AG04450 (cell line): ENCODE measurements at places on chromosomes 5 and 9.

DNA sequence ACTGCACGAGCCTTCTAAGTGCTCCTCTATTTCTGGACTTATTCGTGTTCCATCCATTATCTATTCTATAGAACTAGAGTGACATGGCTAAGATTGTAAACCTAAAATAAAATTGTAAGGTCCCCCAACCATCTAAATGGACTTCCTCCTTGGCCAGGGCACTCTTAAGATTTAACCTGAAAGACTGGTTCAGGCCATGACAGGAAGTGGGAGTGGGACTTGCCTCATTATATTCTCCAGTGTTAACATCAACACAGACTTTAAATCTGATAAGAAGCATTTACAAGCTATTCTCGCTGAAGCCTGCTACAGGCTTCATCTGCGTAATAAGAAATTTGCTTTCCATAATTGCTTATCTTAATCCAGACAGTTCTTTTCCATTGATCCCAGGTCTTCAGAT, 117.0 kb downstream of the SSBP2 start:
- no peak for DNase-seq

- no peak for DNase-seq
Observed at GRCh38 chr9:20028192-20028848, 239.5 kb upstream of the SLC24A2 start.

DNA sequence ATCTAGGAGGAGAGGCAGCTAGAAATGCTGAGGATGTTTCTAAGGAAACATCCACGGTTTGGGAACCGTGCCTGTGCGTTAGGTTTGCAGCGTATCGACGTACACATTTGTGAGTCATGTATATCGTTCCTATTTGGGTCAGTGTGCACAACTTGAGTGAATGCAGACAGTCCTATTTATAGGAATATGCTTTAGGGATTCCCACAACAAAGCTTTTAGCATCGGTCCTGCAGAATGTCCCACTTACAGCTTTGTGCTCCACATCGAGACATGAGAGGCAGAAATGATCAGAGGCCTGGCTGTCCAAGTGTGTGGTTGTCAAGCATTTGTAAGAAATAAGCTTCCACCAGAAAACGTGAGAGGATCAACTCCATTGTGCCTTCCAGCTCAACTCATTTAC, 1282.7 kb upstream of the WWC1 start:
- DNase-seq: no peak

DNA sequence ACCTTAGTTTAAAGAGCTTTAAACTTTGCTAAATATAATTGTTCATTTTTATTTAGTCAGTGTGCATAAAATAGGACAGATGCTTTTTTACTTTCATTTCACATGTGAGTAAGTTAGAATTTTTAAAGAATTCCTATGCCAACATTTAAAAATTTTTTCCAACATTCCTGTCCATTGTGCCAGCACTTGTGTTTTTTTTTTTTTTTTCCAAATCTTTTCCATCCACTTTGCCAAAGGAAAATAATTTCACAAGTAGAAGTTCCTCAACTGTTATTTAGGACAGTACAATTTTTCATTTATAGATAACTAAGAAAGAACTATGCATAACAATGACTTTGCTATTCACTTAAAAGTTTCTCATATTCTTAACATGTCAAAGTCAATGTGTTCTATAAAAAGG, 189.5 kb downstream of the ADAMTS6 start:
- no peak for DNase-seq

DNA sequence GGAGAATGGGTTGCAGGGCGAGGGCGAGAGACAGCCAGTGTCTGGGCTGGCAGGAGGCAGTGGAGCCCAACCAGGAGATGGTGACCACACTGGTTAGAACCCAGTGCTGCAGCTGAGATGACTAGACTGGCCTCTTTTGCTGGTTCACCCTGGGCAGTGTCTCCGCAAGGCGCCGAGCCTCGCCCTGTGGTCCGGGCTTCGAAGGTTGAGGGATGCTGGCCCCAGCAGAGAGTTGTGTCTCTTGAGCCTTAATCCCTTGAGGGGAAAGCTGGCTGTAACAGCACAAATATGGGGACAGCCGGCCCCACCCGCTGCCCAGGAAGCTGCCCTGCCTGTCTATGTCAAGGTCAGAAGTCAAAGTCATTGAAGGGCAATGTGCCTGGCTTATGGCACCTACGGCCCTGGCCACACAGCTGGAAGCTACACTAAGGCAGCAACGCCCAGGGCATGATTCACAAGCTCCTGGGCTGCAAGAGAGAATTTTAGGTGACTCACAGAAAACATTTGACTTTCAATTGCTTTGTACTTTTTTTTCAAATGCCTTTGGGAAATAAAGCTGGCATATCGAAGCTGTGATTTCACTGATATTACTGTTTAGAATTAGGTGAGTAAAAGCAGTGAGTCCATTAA, 33.3 kb downstream of the NKX2-5 start:
- peak; percentile 16 for DNase-seq

DNA sequence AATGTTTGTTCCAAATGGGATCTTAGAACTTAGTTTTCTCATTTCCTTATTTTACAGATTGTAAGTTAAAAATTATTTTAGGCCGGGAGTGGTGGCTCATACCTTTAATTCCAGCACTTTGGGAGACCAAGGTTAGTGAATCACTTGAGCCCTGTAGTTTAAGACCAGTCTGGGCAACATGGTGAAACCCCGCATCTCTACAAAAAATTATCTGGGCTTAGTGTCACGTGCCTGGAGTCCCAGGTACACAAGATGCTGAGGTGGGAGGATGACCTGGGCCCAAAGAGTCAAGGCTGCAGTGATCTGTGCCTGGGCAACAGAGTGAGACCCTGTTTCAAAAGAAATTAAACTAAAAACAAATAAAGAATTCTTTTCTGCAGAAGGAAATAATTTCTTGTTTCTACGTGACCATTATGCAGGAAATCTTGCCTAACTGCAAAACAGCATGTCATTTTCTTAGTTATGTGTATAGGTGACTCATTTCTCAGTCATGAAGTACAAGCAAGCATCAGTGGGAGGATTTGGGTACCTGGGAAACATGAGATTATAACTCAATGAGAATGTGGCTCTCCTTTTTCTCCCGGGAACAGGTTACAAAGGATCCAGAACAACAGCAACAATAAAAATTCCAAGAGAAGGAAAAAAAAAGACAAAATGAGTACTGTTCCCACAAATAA, 375.1 kb upstream of the ST8SIA4 start:
- no peak for DNase-seq

- DNase-seq: no peak
Observed at GRCh38 chr9:38428062-38428461, 3.8 kb upstream of the IGFBPL1 start.

GRCh38 chr5:38692781-38693527, 136.5 kb upstream of the LIFR start:
- no peak for DNase-seq

DNA sequence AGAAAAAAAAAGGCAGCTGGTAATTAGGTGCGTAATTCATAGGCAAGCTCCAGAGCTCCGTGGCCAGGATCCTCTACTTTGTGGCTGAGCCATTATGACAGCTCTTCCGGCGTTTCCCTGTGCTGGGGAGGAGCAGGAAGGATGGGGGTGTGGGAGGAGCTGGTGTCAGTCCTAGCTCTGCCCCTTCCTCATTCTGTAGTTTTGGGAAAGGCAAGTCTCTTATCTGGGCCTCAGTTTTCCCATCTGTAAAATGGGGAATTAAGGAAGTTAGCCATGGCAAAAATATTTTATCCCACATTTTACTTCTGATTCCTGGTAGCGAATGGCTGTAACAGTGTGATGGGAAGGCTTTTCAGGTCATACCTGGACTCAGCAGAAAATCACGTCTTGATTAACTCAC, 81.1 kb downstream of the SEC61B start:
- DNase-seq: no peak

- no peak for DNase-seq
Observed at GRCh38 chr9:77177894-77178794, 810 bp downstream of the VPS13A start.

DNA sequence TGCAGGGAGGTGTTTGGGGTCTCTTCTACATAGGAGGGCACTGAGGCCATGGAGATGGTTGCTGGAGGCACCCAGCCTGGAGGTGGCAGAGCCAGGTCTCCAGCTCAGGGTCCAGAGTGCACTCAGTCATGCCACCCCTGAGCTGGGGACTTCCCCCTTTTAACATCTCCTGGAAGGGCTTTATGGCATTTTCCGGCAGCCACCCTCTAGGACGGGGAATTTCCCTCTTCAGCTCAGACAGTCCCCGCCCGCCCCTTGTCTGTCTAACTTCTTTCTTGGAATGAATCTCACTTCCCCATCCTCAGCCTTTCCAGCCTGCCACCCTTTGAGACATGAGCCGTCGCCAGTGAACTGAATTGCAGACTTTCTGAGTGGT, 49.9 kb downstream of the COL15A1 start:
- DNase-seq: no peak

- DNase-seq: no peak
Observed at GRCh38 chr5:150488519-150489359, 19.2 kb upstream of the NDST1 start.

DNA sequence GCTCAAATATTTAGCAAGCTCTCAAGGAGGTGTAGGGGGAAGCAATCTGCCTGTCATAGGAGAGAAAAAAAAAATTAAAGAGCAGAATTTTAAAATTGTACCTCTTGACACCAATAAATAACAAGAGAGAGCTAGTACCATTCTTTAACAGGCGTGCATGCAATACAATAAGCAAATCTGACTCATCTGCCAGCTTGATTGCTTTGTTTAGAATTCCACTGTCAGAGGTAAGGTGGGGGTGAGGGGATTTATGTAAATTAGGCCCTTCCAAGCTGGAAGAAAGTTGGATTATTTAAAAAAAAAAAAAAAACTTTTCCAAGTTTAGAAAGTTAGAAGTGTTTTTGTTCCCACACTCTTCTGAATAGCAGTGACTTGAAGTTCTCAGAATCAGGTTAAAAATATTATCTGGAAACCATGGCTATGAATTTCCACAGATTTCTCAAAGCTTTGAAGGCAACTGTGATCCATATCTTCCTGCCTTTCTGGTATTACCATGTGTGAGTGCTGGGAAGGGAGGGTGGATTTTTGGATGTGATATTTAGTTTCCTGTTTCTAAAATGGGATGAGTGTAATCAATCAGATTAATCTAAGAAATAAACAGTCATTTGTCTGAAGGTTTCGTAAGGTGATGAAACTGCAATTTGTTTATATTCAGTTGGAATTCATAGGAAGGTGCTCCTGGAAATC, 477.5 kb downstream of the TLE4 start:
- DNase-seq: no peak

- no peak for DNase-seq
Observed at GRCh38 chr9:20538956-20539355, 83.3 kb downstream of the MLLT3 start.

DNA sequence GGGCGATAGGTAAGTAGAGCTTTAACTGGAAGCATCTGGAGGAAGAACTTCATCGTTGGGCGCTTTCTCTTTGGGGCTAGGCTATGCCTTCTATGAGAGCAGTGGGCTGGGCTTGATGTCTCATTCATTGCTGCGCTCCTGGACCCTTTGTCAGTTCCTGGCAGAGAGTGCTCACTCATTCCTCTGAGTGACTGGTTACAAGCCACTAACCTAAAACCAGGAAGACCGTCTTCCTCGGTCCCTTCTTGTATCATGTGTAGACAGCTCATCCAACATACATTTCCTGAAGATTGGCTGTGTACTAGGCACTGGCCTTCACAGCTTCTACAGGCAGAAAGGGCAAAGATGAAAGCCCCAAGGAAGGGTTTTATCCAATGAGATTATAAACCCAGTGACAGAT, 6.4 kb downstream of the SWI5 start:
- no peak for DNase-seq

GRCh38 chr5:172379481-172379880, 74.8 kb downstream of the SH3PXD2B start:
- DNase-seq: no peak

- no peak for DNase-seq
Observed at GRCh38 chr9:93567271-93567959, 9.0 kb upstream of the PHF2 start.

- DNase-seq: peak; percentile 30
Observed at GRCh38 chr5:132136906-132137305, 63.3 kb downstream of the CSF2 start.

DNA sequence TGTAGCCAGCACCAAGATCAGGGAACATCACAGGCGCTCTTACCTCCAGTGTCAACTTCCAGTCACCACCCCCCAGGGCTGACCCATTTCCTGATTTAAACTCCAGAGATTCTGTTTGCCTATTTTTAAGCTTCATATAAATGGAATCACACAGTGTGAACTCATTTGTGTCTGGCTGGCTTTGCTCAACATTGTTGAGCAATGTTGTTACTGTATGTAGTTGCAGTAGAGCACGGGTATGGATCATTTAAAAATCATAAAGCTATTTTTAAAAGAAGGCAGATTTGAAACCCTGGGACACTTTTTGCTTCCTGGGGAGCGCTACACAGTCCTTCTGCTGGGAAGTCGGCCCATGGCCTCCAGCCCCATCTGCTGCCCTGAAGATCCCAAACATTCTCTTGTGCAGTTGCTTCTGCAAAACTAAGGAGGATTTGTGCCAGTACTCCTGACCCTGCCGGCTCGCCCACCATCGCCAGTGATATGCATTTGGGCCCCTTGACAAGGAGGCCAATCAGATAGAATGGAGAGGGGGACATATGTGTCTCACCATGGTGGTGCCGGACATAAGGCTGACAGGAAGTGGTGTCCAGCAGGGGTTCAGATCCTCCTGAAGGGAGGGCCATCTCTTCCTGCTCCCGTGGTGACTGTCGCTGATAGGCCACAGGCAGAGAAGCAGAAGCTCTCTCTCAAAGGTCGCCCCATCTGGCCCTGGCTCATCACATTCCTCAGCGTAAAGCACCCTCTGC, 13.3 kb downstream of the DCANP1 start:
- DNase-seq: no peak

- DNase-seq: no peak
Observed at GRCh38 chr9:92254381-92255337, 38.8 kb downstream of the IARS1 start.

- no peak for DNase-seq
Observed at GRCh38 chr9:73583576-73583975, 431.9 kb downstream of the ANXA1 start.

- DNase-seq: no peak
Observed at GRCh38 chr9:133351908-133352634, 4.1 kb downstream of the RPL7A start.

GRCh38 chr5:135296900-135297816, 101.9 kb downstream of the MACROH2A1 start:
- no peak for DNase-seq

DNA sequence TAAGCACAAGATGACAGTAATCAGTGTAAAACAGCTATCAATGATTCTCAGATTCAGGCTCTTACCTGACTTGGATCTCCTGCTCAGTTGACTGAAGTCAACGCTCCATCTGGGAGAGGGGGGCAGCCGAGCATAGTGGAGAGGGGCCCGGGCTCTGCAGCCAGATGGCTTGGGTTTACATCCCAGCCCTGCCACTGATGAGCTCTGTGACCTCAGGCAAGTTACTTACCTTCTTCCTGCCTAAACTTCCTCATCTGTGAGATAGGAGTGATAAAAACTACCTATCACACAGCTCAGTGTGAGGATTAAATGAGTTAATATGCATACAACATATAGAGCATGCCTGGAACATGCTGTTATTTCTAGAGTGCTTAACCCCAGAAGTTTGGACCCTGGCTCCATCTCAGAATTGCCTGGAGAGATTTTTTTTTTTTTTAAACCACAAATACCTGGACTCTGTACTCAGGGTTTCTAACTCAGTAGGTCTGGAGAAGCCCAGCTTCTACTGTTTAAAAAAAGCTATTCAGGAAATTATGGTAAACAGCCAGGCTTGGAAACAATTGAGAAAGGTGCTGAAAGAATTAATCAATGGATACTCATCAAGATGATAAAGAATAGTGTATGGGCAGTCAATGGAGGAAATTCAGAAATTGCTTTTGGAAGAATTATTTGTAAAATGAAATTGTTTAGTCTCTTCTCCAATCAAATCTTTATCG, 72.2 kb downstream of the ANKRD55 start:
- DNase-seq: no peak

- peak; percentile 55 for DNase-seq
Observed at GRCh38 chr5:74762599-74762998, 4.3 kb downstream of the GFM2 start.
